Midbrain (tissue), 1 donor: ENCODE measurements at places on chromosomes 3 and 15.
A peak's percentile ranks its signal among the peaks of the same experiment; 100 is the strongest.

DNA sequence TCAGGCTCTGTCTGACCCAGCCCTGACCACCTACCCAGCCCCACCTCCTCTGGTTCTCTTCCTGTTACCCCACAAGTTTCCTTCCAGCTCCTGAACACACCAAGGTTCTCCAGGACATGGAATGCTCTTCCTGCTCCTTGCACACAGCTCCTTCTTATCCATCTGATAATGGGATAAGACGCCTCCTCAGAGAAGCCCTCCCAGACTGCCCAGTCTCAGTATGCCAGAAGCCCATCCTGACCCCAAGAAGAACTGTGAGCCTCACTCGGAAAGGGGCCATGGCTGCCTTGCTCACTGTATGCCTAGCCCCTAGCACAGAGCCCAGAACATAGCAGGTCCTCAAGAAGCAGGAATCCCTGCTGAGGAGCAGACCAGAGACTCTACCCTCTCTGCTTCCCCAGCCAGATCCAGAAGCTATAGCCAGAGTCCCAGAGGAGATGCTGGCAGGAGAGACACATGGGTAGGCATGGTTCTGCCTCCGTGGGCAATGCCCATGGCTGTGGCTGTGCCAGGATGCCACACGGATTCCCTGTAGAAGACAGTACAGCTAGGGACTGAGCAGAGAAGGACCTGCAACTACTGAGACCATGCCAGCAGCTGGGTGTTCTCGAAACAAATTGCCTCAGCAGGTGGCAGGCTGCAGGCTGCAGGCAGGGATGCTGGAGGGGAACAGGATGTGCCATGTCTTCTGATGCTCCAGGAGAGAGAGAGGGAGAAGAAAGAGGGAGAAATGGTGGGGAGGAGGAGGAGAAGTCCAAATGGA is 74.0 kb upstream of the LINGO1 start:
- DNase-seq = no peak

- no peak for DNase-seq
These were observed 175.7 kb upstream of the MDFIC2 start for GRCh38 chr3:70488131-70488530.

- DNase-seq = no peak
These were observed 317.3 kb downstream of the ZBTB20 start for GRCh38 chr3:114829783-114830182.

DNA sequence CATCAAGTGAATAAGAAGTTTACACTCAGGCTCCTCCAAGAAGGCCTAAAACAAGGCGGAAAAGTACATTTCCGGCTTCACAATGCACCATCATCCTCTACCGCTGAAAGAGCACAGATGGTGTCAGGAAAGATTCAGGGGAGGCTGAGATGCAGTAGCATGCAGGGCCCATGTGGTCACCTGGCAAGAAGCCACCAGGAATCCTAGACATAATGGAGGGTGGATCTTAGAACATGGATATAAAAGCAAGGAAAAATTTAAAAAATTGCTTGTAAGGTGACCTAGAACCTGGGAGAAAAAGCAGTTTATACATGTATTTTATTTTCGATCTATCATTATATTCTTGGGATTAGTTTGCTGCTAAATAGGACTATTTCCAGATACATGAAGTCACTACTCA is 21.9 kb upstream of the OTOL1 start:
- DNase-seq = no peak

- no peak for DNase-seq
These were observed 164.3 kb downstream of the PCCB start for GRCh38 chr3:136414476-136414875.

- no peak for DNase-seq
These were observed 44.6 kb upstream of the SMAD6 start for GRCh38 chr15:66657185-66658020.

DNA sequence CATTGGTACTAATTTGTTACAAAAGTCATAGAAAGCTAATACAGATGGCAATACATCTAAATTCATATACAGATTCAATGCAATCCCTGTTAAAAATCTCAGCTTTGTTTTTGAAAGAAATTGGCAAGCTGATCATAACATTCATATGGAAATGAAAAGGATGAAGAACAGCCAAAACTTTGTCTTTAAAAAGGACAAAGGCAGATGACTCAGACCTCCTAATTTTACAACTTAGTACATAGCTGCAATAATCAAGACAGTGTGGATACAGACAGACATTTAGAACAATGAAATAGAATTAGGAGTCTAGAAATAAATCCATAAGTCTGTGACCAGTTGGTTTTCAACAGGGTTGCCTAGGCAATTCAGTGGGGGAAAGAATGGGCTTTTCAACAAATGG is 63.3 kb downstream of the AQP9 start:
- no peak for DNase-seq

- no peak for DNase-seq
These were observed 38.9 kb upstream of the KIF23 start for GRCh38 chr15:69375151-69375790.

DNA sequence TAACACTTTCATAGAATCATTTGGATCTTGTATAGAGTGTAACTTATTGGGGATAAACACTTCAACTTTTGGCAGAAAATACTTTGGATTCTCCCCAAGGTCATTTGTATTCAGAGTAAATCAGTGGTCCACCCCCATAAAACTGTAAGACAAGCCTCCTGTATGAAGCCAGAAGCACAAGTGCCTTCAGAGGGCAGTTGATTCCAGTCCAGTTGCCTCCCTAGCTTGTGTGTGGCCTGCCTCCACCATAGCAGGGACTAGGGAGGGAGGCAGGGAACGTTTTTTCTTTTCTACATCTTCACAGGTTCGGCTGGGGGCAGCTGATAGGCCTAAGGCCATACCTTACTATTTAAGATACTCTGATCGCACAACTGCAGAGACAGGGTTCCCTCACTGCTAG is 11.6 kb downstream of the GORASP1 start:
- no peak for DNase-seq

- DNase-seq = no peak
These were observed 4.7 kb downstream of the CSNK1G1 start for GRCh38 chr15:64351265-64351664.

GRCh38 chr15:70258369-70259027 is 160.8 kb upstream of the TLE3 start:
- DNase-seq = no peak

DNA sequence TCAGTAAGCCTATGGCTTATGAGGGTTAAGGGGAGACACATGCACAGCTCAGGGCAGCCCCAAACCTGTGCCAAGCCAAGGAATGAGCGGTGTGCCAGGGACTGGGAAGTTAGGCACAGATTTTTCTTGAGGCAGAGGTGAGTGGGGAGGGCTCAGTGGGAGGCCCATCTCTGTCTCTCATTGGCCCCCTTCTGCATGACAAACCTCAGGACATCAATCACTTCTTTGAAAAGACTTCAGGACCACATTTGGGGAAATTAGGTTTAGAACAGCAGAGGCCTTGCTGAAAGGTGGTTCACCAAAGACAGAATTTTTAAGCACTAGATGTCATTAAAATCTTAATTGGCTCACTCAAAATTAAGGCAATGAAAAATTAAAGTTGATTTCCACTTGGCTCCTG is 57.2 kb downstream of the RAB11A start:
- DNase-seq = no peak

DNA sequence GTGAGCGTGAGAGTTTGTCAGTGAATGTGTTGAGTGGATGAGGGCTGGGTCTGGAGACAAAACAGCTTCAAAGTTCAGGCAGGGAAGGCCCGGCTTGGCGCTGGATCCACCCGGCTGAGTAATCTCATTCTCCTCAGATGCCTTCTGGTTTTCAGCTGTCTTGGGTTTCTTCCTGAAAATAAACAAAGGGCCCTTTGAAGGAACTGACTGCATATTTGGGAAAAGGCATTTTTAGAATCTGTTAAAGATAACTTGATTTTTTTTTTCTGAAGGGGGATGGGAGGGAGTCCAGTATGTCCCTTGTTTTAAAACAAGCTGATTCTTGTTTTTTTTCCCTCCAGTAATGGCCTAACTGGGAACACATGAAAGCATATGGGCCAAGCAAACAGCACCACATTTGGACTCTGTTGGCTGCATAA is 86.4 kb downstream of the TIGIT start:
- peak; percentile 83 for DNase-seq

DNA sequence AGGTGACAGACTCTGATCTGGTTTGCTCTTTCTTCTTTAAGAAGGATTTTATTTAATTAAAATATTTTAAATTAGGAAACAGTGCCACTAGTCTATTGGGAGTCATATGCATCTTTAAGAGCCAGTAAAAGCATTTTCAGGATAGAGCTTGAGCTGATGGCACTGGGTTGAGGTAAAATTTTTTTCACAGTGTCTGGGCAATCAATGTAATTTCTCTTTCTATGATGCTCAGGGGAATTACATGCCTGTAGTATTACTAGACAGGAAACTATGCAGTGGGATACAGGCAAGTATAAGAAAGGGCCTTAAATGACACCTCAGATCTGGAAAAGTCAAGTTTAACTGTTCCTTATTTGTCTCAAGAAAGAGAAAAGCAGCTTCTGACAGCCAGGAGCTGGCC is 76.4 kb downstream of the GAP43 start:
- DNase-seq = no peak

- DNase-seq = no peak
These were observed 15.2 kb downstream of the GXYLT2 start for GRCh38 chr3:72903004-72903403.

DNA sequence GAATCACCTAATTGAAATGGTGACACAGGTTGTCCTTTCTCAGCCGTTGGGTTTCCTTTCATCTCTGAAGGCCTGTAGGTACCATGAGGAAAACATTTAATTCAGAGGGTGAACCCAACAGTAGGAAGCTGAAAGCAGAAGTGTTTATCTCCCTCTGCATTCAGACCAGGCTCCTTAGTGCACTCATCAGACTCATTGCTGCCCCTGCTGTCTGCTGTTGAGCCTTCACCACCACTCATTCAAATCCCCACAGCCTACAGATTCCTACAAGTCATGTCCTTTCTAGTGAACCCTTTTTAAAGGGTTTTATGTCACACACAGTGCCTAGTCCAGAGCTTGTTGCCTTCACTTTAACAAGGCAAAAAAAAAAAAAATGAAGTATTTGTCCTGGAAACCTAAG is 13.4 kb downstream of the WDR48 start:
- peak; percentile 38 for DNase-seq

GRCh38 chr3:52277071-52277964 is 1.1 kb downstream of the WDR82 start:
- peak; percentile 55 for DNase-seq

GRCh38 chr3:95905182-95905581 is 909.2 kb upstream of the EPHA6 start:
- DNase-seq = no peak

DNA sequence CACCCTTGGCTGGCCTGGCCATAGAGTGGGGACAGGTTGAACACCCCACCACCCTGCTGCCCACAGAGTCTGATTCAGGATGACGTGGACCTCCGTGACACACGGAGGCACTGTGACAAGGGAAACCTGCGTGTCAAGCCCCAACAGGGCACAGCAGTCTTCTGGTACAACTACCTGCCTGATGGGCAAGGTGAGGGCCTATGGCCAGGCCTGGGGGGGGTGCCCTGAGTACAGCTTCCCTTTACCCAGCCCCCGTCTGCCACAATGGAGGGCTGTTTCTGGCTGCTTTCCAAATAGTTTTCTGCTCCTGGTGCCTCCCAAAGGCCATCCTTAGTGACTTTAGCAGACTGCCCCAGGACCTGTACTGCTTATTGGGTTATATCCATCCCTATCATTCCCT is 1.2 kb upstream of the WDR6 start:
- no peak for DNase-seq

DNA sequence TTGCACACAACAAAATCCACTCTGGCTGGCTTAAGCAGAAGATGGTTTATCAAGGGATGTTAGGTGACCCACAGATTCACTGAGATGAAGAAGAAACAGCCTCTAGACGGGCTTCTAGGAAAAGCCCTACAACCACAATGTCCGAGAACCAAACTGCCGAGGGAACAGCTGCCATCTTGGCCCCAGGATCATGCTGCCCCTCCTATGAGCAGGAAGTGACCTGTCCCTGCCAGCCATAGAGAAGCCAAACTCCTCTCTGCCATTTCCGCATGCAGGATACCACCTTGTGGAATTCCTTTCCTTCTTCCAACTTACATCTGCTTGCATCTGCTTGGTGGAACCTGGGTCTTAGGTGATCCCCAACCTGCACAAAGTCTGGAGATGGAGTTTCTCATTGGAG is 11.4 kb upstream of the POMGNT2 start:
- no peak for DNase-seq

- DNase-seq = no peak
These were observed 172.6 kb downstream of the SATB1 start for GRCh38 chr3:18252578-18252977.

DNA sequence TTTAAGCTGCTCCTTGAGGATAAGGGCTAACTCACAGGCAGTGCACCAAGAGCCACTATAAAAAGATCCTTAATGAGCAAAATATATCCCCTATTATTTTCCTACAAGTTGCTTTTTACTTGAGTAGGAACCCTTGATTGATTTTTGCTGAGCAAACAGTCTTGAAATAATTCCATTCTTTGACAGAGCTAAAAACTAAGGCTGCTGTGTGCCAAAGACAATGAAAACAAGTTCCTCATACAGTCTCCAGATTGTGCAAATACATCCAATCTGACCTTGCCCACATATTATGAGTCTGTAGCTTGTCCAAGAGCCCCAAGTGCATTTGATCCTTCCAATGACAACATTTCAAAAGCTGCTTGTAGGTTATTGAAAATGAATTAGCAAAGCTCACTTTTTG is 15.0 kb downstream of the PRKAR2A start:
- no peak for DNase-seq

- DNase-seq = no peak
These were observed 17.4 kb downstream of the CCDC12 start for GRCh38 chr3:46959161-46959511.

GRCh38 chr15:68346979-68347378 is 69.4 kb downstream of the FEM1B start:
- DNase-seq = no peak

GRCh38 chr3:60064210-60065178 is 1014.7 kb upstream of the CFAP20DC start:
- DNase-seq = no peak

- no peak for DNase-seq
These were observed 199.2 kb downstream of the CACNA2D3 start for GRCh38 chr3:54321520-54321919.

- DNase-seq = no peak
These were observed 1.0 kb downstream of the ATP2C1 start for GRCh38 chr3:130894986-130895280.

DNA sequence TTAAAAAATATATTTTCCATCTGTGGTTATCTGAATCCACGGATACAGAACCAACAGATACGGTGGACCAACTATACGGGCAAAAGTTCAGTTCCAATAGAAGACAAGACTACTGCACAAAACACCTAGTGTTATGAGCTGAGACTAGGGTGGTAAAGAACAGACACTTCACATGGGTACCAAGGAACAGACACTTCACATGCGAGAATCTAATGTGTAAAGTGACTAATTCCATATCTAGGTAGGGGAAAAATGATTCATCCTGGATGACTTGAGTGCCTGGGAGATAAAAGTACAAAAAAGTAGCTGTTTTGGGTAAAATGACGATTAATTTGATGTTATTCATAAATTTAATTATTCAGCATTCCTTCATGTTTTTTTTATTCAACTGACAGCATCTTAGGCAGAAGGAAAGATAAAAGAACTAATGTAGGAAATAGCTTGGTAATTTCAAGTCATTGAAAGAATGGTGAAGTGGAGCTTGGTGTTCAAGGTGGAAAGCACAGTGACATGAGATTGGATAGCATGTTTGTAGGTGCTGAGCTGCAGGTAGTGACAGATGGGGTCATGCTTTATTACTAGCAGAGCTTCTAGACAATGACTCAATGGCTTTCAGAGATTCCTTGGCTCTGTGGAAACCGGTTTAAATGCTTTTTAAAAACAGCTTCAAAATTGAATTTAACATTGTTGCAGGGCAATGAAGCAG is 5.2 kb downstream of the CD200 start:
- no peak for DNase-seq
